RPMI8226 (cell line): ENCODE measurements at places on chromosomes 7 and 10.

GRCh38 chr7:130417213-130417612 is 23.6 kb downstream of the CEP41 start:
- DNase-seq = no peak

GRCh38 chr7:68846811-68847325 is 751.4 kb upstream of the AUTS2 start:
- no peak for DNase-seq

DNA sequence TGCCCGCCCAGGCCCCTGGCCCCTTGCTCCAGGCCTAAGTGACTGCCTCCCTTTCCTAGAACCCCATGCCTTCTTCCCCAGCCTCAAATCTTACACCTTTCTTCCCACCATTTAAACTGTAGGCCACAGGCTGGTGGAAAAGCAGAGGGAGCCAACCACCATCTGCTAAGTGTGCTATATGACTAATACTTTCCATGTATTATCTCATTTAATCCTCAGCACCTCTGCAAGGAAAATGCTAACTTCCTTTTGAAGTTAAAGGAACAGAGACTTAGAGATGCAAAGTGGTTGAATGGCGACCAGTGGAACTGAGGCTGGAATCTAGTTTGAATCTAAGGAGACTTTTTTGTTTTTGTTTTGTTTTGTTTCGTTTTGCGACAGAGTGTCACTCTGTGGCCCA is 17.8 kb upstream of the MTPAP start:
- DNase-seq = no peak

DNA sequence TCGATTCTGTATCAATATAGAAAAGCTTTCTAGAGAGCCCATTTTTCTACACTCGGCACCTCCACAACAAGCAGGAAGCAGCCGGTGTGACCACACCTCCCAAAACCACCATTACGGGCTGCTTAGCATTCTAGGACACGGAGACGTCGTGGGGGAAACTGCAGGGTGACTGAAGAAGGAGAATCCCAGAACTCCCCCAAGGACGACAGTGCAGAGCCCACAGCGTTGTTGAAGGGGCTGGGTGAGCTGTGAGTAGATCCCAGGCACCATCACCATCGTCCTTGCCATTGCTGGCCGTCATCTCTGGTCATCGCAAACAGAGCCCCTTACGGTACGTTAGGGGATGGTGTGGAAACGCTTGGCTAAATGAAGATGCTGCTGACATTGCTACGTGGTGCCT is 351.8 kb downstream of the PTPRN2 start:
- no peak for DNase-seq

DNA sequence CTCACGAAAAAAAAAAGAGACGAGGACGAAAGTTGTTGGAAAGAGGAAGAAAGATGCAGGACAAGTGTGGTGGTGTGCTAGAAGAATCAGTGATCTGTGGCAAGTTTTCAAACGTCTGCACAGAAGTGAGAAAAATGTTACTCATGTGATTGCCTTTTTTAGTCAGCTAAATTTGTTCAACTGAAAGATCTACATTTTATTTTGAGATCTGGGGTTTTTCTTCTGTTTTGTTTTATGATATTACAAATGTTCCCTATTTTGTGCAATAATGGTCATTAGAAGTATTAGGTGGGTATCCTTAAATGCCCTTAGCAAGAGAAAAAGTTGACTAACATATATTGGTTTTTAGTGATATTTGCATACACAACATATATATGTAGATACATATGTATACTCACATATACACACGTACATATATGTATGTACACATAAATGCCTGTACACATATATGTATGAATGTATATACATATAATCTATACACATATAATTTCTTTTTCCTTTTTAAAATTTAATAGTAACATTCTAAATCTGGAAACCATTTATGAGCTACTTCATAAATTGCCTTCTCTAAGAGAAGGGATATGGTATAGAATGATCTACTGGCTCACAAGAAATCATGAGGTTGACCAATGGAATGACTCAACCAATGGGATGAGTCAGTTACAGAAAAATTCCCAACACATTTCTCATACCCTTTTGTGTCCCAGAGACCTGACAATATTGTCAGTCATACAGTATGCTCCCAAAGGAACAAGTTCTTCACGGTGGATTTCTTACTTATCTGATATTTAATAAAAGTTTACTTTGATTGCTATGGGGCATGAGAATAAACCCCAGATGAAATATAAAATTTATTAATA is 38.4 kb downstream of the SLC39A12 start:
- no peak for DNase-seq
